IMR-90 (cell line): ENCODE measurements at places on chromosomes 4 and X.

DNA sequence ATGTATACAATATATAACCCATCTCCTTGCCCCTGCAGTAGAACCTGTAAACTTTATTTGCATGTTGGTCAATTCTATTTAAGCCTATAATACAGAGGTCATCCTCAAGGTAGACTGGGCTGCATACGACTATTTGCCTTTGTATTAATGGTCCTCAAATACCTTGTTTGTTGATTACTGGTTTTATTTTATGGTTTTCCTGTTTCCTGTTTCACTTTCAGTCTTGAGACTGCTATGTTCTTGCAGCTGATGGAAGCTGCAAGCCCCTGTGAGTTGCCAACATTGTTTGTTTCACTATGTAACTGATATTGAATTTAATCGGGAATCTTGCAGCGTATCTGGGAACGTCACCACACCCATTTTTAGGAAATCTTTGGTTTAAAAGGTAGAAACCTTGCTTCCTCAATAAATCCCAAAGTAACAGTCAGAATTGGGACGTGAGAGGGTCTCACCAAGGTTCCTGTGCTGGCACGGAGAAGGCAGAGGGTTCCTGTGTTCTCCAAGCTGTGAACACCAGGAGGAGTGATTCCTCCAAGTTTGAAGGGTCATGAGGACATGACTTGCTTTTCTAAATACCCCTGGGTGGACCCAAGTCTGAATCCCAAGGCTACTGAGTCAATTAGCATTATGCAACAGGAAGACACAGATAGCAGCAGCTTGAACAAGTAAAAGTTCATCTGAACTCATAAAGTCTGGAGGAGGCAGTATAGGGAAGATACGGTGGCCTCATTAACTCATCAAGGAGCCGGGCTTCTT lies 110.6 kb upstream of the PNPLA4 start:
- DNase-seq: no peak
- H3K36me3 ChIP-seq: no peaks in the 10 kb centered on the region
- H3K4me3 ChIP-seq: no peak overlapping the region
- no peaks in the 10 kb centered on the region for H3K4me1 ChIP-seq
- H3K27ac ChIP-seq: no peak overlapping the region

GRCh38 chr4:56181140-56181953 lies 205.9 kb downstream of the AASDH start:
- no peaks in the 10 kb centered on the region; the same call in 1 of the 2 replicates for H3K27me3 ChIP-seq
- H3K4me1 ChIP-seq: no peaks in the 10 kb centered on the region
- H3K27ac ChIP-seq: no peak overlapping the region

GRCh38 chr4:127503111-127503510 lies 129.6 kb upstream of the INTU start:
- H3K27me3 ChIP-seq: no peaks in the 10 kb centered on the region
- H3K4me1 ChIP-seq: peaks cover 6% of the 10 kb centered on the region; the same call in 1 of the 2 replicates
- peak; percentile 46 for DNase-seq
- H3K4me3 ChIP-seq: no peak overlapping the region
- H3K27ac ChIP-seq: no peak overlapping the region

- no peak overlapping the region for H3K27ac ChIP-seq
- H3K4me3 ChIP-seq: no peak overlapping the region
- H3K36me3 ChIP-seq: peaks cover 54% of the 10 kb centered on the region
- peaks cover 2% of the 10 kb centered on the region; the same call in 1 of the 2 replicates for H3K4me1 ChIP-seq
- no peak for DNase-seq
Measured at GRCh38 chrX:2490634-2491033, 10.1 kb downstream of the DHRSX start.

GRCh38 chr4:113635739-113636437 lies 125.7 kb downstream of the CAMK2D start:
- H3K36me3 ChIP-seq: no peaks in the 10 kb centered on the region
- DNase-seq: peak; percentile 86
- no peaks in the 10 kb centered on the region for H3K27me3 ChIP-seq
- H3K27ac ChIP-seq: no peak overlapping the region; the same call in 1 of the 2 replicates

DNA sequence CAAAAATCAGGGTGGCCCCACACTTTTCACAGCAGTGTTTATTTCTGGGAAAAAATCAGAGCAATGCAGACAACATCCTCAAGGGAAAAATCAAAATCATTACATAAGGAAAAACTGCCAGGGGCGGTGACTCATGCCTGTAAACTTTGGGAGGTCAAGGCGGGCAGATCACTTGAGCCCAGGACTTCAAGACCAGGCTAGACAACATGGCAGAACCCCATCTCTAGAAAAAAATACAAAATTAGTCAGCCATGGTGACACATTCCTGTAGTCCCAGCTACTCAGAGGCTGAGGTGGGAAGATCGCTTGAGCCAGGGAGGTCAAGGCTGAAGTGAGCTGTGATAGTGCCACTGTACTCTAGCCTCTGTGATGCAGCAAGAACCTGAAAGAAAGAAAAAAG lies 102.8 kb downstream of the NAF1 start:
- no peak for DNase-seq
- H3K27ac ChIP-seq: no peak overlapping the region
- no peak overlapping the region for H3K4me3 ChIP-seq
- no peaks in the 10 kb centered on the region for H3K27me3 ChIP-seq

GRCh38 chrX:135411893-135412292 lies 9.9 kb upstream of the SMIM10L2A start:
- H3K4me1 ChIP-seq: no peaks in the 10 kb centered on the region
- DNase-seq: peak; percentile 59
- no peak overlapping the region for H3K4me3 ChIP-seq
- no peak overlapping the region for H3K27ac ChIP-seq
- no peaks in the 10 kb centered on the region; the same call in 1 of the 2 replicates for H3K27me3 ChIP-seq

DNA sequence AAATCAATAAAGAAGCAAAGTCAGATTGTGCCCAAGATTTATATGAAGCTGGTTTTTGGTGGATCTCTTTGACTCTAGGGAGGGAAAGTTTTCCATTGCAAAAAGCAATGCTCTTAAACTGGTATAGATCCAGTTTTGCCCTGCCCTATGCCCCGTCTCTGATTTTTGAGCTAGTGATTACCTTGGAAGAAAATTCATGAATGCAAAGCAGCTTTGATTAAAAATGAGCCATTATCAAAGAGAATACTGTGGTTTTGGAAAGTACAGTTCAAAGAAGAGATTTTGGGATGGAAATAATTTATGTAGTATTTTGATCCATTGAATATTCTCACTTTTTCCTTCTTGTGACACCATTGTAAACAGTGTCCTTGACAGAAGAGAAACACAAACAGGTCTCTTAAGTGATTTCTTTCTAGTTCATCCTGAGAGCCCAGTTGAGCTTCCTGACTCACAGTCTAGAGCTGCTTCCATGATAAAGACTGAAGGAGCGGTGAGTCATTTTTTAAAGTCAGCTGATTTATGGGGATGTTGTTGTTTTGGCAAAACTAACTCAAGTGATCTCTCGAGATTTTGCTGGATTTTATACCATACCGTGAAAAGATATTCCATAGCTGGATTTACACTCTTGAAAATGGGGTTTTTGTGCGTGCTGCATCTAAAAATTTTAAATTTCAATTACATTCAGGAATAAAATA lies 76.7 kb downstream of the AFF1 start:
- no peaks in the 10 kb centered on the region for H3K36me3 ChIP-seq
- H3K4me3 ChIP-seq: no peak overlapping the region
- H3K4me1 ChIP-seq: peaks cover 6% of the 10 kb centered on the region
- DNase-seq: peak; percentile 89
- no peaks in the 10 kb centered on the region for H3K27me3 ChIP-seq
- no peak overlapping the region for H3K27ac ChIP-seq

DNA sequence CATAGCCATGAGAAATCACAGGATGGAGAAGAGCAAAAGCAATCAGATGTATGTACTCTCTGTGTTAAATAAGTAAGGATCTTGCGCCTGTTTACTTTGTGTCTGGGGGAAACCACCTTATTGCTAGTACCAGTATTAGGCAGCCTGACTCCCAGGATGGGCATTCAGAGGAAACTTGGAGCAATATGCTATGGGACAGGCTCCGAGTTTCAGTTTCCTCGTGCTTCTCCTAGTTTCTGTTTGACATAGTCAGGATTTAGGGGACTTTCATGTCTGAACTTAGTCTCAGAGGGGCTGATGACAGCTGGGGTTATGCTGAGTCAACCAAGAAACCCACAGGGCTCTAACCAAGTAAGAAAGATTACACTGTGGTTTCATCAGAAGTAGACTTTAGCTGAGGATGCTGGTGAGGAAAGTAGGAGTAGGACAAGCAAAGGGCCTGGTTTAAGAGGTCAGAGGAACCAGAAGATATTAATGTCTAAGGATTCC lies 13.5 kb downstream of the NSUN7 start:
- no peak overlapping the region for H3K4me3 ChIP-seq
- peak; percentile 51 for DNase-seq
- H3K36me3 ChIP-seq: no peaks in the 10 kb centered on the region

DNA sequence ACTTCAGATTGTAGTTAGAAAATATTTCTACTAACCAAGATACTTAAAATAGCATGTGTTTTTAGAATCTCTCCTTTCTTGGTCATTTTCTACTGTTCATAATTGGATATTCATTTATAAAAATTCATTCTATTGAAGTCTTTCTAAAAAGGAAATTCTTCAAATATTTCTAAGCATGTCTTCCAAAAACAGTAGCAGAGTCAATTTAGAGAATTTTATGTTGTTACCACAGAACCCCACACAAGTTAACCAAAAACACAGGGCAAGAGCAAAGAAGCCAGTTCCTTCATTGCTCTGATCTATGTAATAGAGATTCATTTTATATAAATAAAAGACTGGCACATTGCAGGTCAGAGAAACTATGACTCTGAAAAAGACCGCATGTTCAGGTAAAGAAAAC lies 345.1 kb upstream of the PITX2 start:
- H3K27me3 ChIP-seq: peaks cover 2% of the 10 kb centered on the region; the same call in 1 of the 2 replicates
- no peaks in the 10 kb centered on the region for H3K36me3 ChIP-seq
- no peak overlapping the region for H3K27ac ChIP-seq
- DNase-seq: no peak
- no peak overlapping the region for H3K4me3 ChIP-seq
- H3K4me1 ChIP-seq: no peaks in the 10 kb centered on the region

GRCh38 chr4:107388736-107389274 lies 331.2 kb downstream of the PAPSS1 start:
- H3K4me3 ChIP-seq: no peak overlapping the region
- H3K27me3 ChIP-seq: no peaks in the 10 kb centered on the region
- no peak overlapping the region for H3K27ac ChIP-seq
- DNase-seq: no peak
- no peaks in the 10 kb centered on the region for H3K4me1 ChIP-seq
- H3K36me3 ChIP-seq: no peaks in the 10 kb centered on the region

- no peaks in the 10 kb centered on the region for H3K36me3 ChIP-seq
- H3K4me1 ChIP-seq: peaks cover 9% of the 10 kb centered on the region; the same call in 1 of the 2 replicates
- H3K4me3 ChIP-seq: no peak overlapping the region
- no peak overlapping the region for H3K27ac ChIP-seq
- peak; percentile 82 for DNase-seq
- no peaks in the 10 kb centered on the region for H3K27me3 ChIP-seq
Measured at GRCh38 chrX:9829308-9830267, 43.4 kb downstream of the SHROOM2 start.

DNA sequence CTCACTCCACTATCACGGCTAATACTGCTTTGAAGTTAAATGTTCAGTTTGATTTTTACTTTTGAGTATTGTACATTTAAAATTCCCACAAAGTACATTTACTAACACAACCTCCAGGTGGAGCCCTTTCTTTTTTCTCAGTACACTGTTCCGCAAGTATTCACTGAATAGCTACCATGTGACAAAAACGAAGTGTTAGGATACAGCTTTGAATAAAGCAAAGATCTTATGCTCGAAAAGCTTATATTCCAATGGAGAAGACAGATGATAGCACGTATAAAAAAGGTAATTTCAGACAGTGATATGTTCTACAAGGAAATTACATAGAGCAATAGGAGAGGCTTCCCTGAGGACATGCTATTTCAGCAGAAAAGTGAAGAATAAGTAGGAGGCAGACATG lies 60.7 kb upstream of the ABCG2 start:
- no peak overlapping the region for H3K4me3 ChIP-seq
- no peaks in the 10 kb centered on the region for H3K36me3 ChIP-seq
- H3K27ac ChIP-seq: no peak overlapping the region
- peak; percentile 56 for DNase-seq

GRCh38 chr4:15118292-15118691 lies 116.0 kb downstream of the CPEB2 start:
- no peaks in the 10 kb centered on the region for H3K36me3 ChIP-seq
- DNase-seq: no peak
- no peak overlapping the region for H3K4me3 ChIP-seq

- no peaks in the 10 kb centered on the region for H3K27me3 ChIP-seq
- no peaks in the 10 kb centered on the region; the same call in 1 of the 2 replicates for H3K4me1 ChIP-seq
- DNase-seq: no peak
- no peak overlapping the region for H3K4me3 ChIP-seq
- H3K27ac ChIP-seq: no peak overlapping the region
Measured at GRCh38 chr4:100311181-100311580, 120.9 kb upstream of the DDIT4L start.

GRCh38 chr4:150367326-150367725 lies 214.6 kb upstream of the MAB21L2 start:
- H3K36me3 ChIP-seq: no peaks in the 10 kb centered on the region
- H3K27me3 ChIP-seq: no peaks in the 10 kb centered on the region
- no peak overlapping the region for H3K4me3 ChIP-seq
- H3K4me1 ChIP-seq: no peaks in the 10 kb centered on the region

DNA sequence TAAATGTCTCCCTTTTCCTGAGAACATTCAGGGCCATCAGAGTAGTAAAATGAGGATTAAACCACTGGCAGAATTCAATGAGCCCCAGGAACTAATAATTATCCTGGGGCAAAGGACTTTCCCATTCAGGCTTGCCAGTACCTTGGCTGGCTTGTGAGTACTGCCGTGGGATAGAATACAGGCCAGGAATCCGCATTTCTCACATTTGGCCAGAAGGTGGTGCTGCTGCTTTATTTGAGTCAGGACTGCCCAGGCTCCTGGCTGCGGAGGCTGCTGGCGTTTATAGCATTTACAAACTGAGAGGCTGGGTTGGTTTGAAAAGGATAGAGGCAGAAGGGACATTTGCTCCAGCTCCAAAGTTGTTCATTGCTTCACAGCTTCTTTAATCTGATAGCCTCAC lies 91.4 kb downstream of the RTL9 start:
- no peak overlapping the region for H3K4me3 ChIP-seq
- H3K27ac ChIP-seq: no peak overlapping the region
- no peaks in the 10 kb centered on the region for H3K36me3 ChIP-seq

DNA sequence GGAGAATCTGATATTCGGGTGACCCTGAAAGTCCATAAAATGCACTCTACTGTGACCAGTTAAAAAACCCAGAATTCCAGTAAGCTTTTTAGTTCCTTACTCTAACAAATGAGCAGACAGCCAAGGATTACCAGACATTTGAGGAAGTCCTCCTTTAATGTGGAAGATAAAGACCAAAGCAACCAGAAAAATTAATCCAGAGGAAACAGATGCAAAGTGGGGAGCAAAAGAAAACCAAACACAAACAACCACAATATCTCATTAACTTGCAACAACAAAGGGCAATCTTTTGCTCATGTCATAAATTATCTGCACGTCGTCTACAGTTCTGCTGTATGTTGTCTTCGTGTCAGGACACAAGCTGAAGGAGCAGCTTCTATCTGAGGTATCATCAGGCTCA lies 164.4 kb downstream of the PJA1 start:
- peaks cover 4% of the 10 kb centered on the region; the same call in 1 of the 2 replicates for H3K4me1 ChIP-seq
- no peak for DNase-seq
- no peak overlapping the region for H3K4me3 ChIP-seq
- no peaks in the 10 kb centered on the region for H3K36me3 ChIP-seq
